ENCODE measurements at places on chromosomes 3 and 15.
A peak's percentile ranks its signal among the peaks of the same experiment; 100 is the strongest.

DNA sequence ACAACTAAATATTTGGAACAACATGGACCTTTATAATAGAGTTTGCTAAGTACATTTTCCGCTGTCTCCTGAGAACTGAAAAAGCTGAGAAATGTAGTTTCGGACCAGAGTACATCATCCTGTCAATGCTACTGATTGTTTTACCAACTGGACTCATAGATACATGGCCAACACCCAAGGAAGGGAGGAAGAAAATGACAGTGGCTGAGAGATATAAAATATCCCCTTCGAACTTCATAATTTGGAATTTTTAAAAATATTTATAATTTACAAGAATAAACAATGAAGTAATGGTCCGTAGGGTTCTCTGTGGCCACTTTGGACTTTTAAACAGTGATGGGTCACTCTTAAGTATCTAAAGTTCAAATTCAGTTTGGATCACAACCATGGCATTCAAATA lies 1042.7 kb downstream of the MCTP2 start:
- H3K27ac ChIP-seq = no peak overlapping the region
- H3K4me3 ChIP-seq = no peak overlapping the region
- no peaks in the 10 kb centered on the region for H3K4me1 ChIP-seq
- H3K27me3 ChIP-seq = no peaks in the 10 kb centered on the region
- no peaks in the 10 kb centered on the region for H3K36me3 ChIP-seq

DNA sequence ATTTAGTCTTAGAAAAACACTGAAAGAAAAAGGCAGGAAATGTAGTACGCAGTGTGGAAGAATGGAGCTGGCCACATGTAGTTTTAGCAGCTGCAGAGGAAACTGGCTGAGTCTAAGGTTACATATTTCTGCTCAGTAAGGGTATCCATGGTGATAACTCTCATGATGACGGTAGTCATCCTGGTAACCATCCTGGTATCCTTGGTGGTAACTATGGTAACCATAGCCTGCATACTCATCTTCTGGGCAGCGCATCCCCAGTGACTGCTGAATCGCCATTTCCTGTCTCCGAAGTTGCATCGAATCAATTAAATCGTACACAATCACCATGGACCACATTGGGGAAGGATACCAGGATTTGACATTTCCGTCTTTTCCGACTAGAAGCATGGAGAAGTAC lies 35.7 kb downstream of the CCDC80 start:
- H3K4me1 ChIP-seq = no peaks in the 10 kb centered on the region
- no peak overlapping the region for H3K4me3 ChIP-seq
- no peak overlapping the region for H3K27ac ChIP-seq
- peaks cover 5% of the 10 kb centered on the region for H3K36me3 ChIP-seq
- no peaks in the 10 kb centered on the region for H3K27me3 ChIP-seq

GRCh38 chr15:100372739-100373119 lies 31.0 kb upstream of the ADAMTS17 start:
- H3K36me3 ChIP-seq = no peaks in the 10 kb centered on the region
- peak overlapping the region; percentile 33 for H3K27ac ChIP-seq
- H3K27me3 ChIP-seq = no peaks in the 10 kb centered on the region
- H3K4me1 ChIP-seq = no peaks in the 10 kb centered on the region

DNA sequence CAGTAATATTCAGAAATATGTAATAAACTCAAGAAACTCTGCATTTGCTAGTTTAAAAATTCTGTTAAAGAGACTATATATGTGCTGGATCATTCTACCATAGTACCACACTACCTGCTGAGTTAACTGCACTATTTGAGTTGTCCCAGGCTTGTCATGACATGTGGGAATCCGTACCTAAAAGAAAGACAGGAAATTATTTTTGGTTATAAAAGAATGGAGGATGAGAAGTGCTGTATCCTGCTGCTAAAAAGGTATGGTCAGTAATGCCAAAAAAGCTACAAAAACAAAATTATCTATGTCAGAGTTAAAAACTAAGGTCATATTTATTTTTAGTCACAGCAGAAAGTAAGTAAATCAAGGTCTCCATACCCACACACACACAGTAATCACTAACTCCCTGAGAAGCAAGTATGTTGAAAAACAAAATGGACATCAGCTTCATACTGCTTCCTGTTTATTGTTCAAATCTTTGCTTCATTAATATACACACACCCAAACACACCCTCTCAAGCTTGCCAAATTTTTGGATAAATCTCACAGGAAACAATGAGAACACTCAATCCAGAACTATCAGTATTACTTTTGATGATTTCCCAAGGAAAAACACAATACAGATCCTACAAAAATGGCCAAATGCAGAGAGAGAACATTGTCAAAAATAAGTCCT lies 33.7 kb downstream of the DENND6A start:
- H3K27me3 ChIP-seq = no peaks in the 10 kb centered on the region
- no peak overlapping the region for H3K4me3 ChIP-seq
- no peak overlapping the region for H3K27ac ChIP-seq
- no peaks in the 10 kb centered on the region for H3K4me1 ChIP-seq
- H3K36me3 ChIP-seq = peaks cover 54% of the 10 kb centered on the region

GRCh38 chr3:30750967-30751366 lies 143.5 kb downstream of the GADL1 start:
- no peak overlapping the region for H3K4me3 ChIP-seq
- no peak for DNase-seq
- no peaks in the 10 kb centered on the region for H3K27me3 ChIP-seq
- no peaks in the 10 kb centered on the region for H3K4me1 ChIP-seq
- no peaks in the 10 kb centered on the region for H3K36me3 ChIP-seq

DNA sequence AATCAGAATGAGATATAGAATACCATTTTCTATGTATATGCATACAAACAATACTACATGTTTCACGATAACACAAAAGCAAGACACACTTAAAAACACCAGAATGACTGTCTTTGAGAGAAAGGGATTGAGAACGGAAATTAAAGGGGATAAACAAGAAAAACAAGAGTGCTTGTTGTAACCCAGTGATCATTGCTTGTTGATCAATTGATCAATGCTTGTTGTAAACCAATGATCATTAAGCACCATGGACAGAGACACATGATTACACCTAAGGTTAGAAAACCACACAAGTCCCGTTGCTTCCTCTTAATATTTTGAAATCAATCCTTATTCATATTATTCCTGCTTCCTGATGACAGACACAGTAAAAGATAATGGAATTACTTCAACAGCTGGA lies 1.1 kb upstream of the OR4F15 start:
- no peaks in the 10 kb centered on the region for H3K36me3 ChIP-seq
- H3K27me3 ChIP-seq = no peaks in the 10 kb centered on the region
- DNase-seq = no peak
- H3K27ac ChIP-seq = no peak overlapping the region
- H3K4me3 ChIP-seq = no peak overlapping the region

DNA sequence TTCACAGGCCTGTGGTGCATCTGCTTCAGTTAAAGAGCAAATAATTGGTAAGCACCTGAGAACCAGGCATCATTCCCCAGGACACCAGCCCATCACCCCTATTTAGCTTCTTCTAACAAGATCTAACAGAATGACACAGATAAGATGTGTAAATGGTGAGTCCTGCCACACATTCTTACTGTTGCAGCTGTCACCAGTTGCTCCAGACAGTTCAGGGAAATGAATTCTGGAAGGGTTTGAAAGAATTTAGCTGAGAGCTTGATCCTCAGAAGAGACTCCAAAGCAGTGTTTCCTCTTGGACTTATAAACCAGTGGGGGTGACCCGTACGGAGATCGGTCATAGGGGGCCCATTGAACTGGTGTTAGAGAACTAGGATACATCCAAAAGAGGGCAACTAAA lies 238.0 kb downstream of the MEX3B start:
- no peaks in the 10 kb centered on the region for H3K4me1 ChIP-seq
- H3K4me3 ChIP-seq = no peak overlapping the region
- no peaks in the 10 kb centered on the region for H3K36me3 ChIP-seq
- H3K27me3 ChIP-seq = no peaks in the 10 kb centered on the region

- H3K4me1 ChIP-seq = no peaks in the 10 kb centered on the region
- peaks cover 57% of the 10 kb centered on the region for H3K36me3 ChIP-seq
- no peak for DNase-seq
- no peak overlapping the region for H3K27ac ChIP-seq
- H3K27me3 ChIP-seq = no peaks in the 10 kb centered on the region
These were observed 6.8 kb upstream of the CHST14 start for GRCh38 chr15:40463886-40464545.

DNA sequence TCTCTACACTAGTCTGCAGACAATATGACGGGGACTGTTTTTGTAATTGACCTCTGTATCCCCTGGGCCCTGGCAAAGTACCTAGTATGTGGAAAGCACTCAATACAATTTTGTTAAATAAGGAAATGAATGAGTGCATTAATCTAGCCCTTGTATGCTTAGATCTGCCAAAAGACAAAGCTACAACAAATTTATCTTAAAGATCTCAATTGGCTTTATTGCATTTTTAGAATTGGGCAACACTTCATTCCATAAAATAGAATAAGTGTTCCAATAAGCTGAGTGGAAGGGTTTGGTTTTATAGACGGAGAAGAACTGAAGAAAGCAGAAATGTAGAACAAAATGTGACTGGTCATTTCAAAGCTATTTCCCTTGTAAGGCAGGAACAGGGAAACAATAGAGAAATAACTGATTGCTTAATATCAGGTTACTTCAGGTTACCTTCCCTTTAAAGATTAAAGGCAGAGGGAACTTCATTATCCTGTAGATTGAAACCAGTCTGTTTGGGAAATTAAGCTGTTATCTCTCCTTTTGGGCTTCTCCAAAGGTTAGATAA lies 108.3 kb upstream of the MME start:
- no peak overlapping the region for H3K4me3 ChIP-seq
- H3K27me3 ChIP-seq = no peaks in the 10 kb centered on the region
- H3K36me3 ChIP-seq = no peaks in the 10 kb centered on the region
- no peaks in the 10 kb centered on the region for H3K4me1 ChIP-seq
- DNase-seq = no peak
- no peak overlapping the region for H3K27ac ChIP-seq

DNA sequence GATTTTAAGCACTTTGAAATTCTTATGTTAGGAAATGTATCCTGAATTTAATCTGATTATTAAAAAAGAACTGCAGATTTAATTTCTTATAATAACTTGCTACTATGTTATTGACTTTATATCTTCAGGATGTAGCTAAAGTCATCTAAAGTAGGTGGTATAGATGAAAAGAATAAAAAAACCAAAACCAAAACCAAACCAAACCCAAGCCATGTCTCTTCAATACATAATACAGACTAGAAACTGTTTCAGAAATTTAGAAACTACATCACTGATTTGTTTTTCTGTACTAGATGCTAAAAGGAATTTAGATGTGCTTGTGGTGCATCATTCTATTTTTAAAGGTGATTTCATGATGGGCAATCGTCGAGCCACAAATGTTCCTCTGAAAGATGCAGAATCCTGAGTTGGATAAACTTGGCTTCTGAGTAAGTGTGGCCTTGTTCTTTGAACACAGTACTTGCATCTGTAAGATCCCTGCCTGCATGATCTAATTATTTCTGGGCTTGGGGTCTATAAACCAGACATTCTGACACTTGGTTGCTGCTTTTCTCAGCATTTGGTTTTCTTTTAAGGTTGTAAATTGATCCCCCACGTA lies 287.1 kb upstream of the SUCLG2 start:
- no peak overlapping the region for H3K4me3 ChIP-seq
- no peak for DNase-seq
- H3K36me3 ChIP-seq = no peaks in the 10 kb centered on the region
- H3K27me3 ChIP-seq = no peaks in the 10 kb centered on the region

GRCh38 chr15:98858610-98859023 lies 149.0 kb downstream of the PGPEP1L start:
- no peak for DNase-seq
- peaks cover 72% of the 10 kb centered on the region for H3K4me1 ChIP-seq
- H3K27me3 ChIP-seq = no peaks in the 10 kb centered on the region
- H3K27ac ChIP-seq = peak overlapping the region; percentile 89
- H3K4me3 ChIP-seq = peak overlapping the region; percentile 15

DNA sequence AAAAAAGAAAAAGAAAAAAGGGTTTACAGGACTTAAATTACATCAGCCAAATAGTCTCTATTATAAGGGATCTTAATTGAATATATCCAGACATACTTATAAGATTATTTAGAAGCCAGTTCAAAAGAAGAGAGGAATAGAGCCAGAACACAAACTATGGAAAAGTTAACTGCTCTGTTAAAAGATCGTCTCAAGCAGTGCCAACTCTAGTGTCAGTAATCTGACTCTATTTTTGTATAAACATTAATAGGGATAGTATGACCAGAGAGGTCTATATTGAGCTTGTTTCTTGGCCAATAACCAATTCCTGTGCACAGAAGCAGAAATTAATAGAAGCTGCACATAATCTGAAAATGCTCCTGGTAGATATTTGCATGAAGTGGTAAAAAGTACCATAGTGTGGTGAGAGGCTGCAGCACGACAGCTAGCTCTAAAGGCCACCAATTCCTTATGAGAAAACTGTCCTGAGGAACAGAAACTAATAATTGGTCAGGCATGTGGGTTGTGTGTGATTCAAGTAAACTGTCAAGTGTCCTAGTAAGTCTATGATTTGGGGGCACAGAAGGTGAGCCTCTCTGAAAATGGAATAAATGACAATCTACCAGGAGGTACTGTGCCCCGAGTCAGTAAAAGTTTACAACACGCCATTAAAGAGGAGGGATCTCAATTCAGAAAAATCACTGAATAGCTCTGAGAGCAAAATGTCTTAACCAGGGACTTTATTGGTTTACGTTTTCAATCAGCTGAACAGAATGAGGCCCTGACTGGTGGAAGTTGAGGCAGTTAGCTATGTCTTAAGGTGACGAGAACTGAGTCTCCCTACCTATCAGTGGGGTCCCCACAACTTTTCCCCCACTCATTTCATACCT lies 51.5 kb upstream of the NANOGP8 start:
- H3K4me1 ChIP-seq = no peaks in the 10 kb centered on the region
- H3K4me3 ChIP-seq = no peak overlapping the region
- H3K27me3 ChIP-seq = no peaks in the 10 kb centered on the region
- no peak overlapping the region for H3K27ac ChIP-seq
- DNase-seq = no peak
- no peaks in the 10 kb centered on the region for H3K36me3 ChIP-seq

- no peak overlapping the region for H3K4me3 ChIP-seq
- no peaks in the 10 kb centered on the region for H3K27me3 ChIP-seq
These were observed 89.3 kb downstream of the ST6GAL1 start for GRCh38 chr3:187019542-187020072.

GRCh38 chr3:112804021-112804420 lies 42.6 kb downstream of the CD200R1L start:
- H3K4me3 ChIP-seq = no peak overlapping the region
- H3K4me1 ChIP-seq = no peaks in the 10 kb centered on the region
- H3K27me3 ChIP-seq = no peaks in the 10 kb centered on the region
- no peak for DNase-seq

DNA sequence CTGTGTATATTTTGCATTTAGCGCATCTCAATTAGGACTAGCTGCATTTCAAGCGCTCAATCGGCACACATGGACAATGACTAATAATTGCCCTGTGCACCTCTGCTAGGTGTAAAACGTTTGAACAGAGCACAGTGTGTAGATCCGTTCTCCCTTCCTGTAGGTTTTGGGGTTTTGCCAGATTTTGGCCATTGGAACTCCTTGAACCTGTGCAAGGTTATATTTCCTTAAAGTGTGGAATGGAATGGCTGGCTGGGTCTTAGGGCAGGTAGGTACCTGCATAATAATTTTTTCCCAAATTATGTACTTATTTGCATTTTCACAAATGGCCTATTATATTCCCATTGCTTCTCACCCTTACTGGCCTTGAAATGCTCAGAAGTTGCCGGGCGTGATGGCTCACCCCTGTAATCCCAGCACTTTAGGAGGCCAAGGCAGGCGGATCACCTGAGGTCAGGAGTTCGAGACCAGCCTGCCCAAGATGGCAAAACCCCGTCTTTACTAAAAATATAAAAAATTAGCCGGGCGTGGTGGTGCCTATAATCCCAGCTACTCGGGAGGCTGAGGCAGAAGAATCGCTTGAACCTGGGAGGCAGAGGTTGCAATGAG lies 777 bp downstream of the RNU5B-1 start:
- H3K27me3 ChIP-seq = no peaks in the 10 kb centered on the region
- H3K36me3 ChIP-seq = no peaks in the 10 kb centered on the region
- H3K4me1 ChIP-seq = peaks cover 14% of the 10 kb centered on the region
- no peak for DNase-seq
